ENCODE measurements at places on chromosomes 5 and 9.

DNA sequence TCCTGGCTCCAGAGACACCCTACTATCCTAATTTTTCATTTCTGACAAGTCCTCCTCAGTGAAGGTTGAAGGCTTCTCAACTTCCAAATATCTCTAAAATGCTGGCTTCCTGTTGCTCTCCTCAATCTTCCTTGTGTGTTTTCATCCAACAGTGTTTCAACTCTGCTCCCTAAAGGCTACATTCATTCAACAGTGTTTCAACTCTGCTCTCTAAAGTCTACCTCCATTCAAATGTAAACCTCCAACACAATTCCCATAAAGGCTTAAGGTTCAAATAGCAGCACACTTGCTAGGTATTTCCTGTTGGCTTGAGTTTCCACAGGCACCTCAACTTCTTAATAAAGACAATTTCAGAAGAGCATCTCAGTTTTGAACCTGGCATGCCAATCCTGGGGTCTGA is 164.8 kb downstream of the HINT1 start:
- no peak for DNase-seq

GRCh38 chr5:89758146-89758545 is 651.4 kb downstream of the CETN3 start:
- no peak for DNase-seq

GRCh38 chr5:59660737-59661136 is 232.8 kb downstream of the PDE4D start:
- no peak for DNase-seq

DNA sequence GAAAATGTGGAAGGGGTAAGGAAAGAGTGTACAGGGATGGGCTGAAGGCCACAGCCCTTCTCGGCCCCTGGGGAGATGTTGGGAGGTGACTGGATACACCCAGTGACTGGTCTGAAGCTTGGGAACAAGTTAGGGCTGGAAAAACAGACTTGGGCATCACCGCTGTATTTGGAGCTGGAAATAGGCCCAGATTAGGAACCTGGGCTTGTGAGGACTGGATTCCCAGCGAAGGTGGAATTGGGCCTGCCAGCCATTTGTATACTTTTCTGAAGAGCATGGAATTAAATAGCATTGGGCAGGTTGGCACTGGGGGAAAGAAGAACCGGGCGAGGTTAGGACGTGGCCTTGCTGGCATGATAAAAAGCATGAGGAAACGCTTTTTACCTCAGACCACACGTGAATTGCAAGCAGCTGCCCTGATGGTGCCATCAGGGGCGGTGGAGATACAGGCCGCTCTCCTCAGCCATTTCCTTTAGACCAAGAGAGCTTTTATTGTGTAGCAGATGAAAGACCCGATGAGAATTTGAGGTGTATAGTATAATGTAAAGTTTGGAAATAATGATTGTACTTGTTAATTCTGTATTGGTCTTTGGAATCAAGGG is 37.8 kb downstream of the OTULIN start:
- DNase-seq = no peak

GRCh38 chr9:111993319-111993718 is 96.7 kb downstream of the UGCG start:
- DNase-seq = no peak

GRCh38 chr5:31530541-31531265 is 1.2 kb downstream of the DROSHA start:
- no peak for DNase-seq

DNA sequence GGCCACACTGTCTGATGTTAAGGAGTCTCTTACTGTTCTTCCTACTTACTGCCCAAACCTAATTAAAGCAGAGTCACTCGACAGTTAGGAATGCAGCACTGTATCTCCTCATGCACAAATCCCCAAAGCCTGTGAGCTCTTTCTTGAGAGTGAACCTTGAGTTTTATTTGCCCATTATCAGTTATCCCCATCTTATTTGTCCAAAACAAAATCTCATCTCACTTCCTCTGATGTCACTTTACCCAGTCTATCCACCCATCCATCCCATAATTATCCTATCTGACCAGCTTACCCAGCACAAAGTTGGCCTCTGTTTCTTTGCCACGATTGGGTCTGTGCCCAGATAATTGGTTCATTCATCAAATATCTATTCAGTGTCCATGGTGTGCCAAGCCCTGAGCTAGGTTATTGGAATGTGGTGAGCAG is 250.8 kb downstream of the SLIT3 start:
- DNase-seq = no peak

- no peak for DNase-seq
Measured at GRCh38 chr5:90015584-90016018, 394.0 kb downstream of the CETN3 start.

GRCh38 chr5:181107699-181108098 is 23.3 kb downstream of the OR2V1 start:
- no peak for DNase-seq

DNA sequence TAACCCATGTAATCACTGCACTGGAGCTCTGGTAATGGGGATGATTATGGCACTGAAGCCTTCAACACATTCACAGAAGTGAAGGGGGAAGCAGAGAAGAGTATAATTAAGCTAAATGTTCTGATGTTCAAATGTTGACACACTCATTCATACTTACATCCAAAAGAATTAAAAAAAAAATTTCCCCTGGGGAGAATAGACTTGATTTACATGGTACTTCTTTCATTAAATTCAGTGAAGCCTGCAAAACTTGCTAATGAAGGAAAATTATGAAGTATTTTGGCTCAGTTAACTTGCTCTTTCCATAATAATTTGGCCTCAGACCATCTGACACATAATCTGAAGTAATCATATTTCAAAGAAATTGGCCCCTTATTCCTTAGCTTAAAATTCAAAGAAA is 428.8 kb downstream of the SH3GL2 start:
- DNase-seq = no peak

DNA sequence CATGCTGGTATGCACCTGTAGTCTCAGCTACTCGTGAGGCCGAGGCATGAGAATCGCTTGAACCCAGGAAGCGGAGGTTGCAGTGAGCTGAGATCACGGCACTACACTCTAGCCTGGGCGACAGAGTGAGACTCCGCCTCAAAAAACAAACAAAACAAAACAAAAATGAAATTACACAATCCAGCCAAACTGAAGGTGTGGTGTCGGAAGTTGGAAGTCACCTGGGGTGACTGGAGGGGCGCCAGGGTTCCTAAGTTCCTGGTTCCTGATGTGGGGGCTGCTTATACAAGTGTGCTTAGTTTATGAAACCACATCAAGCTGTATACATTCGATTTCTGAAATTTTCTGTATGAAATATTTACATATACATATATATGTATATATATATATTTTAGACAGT is 3.7 kb upstream of the DOLPP1 start:
- DNase-seq = no peak

GRCh38 chr9:14021871-14022525 is 291.9 kb downstream of the NFIB start:
- no peak for DNase-seq

GRCh38 chr9:127700140-127700539 is 6.6 kb upstream of the CFAP157 start:
- DNase-seq = no peak

- no peak for DNase-seq
Measured at GRCh38 chr5:112738191-112738560, 491 bp downstream of the APC start.

DNA sequence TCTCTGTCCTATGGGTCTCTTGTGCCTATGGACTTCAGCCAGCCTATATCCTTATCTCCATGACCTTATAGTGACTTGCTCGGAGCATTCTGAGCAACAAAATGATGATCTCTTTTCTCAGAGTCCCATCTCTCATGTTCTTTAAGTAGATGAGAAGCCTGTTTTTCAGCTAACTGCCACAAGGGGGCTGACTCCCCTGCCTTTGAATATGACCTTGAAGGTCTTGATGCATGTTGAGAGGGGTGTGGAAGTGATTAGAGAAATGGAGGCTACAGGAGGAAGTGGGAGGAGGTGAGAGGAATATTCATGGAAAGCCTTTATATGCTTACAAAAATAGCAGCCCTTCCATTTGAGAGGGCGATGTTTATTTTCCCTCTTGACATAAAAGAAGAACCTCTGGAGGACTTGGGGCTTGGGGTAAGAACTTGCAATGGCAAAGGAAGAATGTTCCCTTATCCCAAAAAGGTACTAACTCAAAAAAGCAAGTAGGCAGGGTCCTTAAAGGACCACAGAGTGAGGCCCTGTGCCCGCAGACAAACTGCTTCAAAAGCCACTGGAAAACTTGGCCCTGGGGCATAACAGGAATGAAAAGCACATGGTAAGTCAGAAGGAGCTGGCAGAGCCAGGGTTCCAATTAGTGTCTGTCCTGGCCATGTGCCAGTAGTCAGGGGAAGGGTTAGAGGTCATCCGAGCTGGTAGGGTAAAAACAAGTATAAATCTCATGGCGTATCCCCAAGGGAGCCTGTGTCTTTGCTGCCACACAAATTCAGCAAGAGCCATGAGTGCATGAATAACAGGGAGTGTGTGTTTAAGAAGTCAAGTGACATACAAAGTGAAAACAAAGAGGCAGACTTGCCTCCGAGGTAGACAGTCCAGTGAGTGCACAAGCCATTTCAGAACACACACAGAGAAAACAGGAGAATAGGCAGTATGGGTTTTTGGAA is 39.1 kb downstream of the FGD3 start:
- DNase-seq = peak; percentile 57

DNA sequence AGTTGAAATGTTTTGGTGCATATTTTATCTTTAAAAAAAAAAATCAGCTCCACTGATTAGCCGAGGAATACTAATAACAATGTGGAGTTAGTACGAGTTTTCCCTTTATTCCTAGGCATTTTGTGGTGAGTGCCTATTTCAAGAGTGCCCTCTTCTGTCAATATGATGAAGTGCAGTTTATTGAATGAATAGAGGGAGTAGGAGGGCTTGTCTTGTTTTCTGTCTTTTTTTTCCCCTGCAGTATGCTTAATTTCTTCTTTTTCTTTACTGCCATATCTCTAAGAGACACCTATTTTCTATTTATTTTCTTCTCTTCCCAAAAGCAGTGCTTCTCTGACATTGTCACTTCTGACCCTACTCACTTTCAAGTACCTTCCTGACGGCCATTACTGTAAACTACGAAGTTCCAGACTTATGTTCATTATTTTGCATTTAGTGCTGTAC is 169.6 kb upstream of the PITX1 start:
- DNase-seq = no peak

DNA sequence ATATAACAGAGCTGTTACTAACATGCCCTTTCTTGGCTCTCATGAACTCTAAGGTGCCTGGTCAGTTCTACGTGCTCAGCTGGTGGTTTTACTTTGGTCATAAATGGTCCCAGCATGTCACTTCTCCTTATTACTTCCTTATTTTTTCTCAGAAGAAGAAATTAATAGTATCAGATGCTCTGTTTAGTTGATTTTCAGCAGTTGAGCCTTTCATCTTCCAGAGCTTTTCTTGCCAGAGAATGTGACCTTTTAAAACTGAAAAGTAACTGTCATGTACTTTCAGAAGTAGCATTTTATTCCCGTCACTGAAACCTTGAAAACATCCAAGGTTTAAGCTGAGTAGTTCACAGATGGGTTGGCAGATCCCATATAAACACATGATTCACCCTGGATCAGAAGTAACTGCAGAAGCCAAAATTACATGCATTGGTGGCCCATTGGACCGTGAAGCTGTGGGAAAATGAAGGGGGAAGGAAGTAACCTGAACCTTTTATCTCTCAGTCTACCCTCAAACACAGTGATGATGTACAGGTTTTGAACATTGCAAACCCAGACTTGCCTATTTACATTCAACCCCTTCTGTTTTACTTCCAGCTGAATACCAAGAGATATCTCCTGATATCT is 50.5 kb downstream of the HACD4 start:
- no peak for DNase-seq

- DNase-seq = no peak
Measured at GRCh38 chr5:78587081-78587774, 61.3 kb downstream of the LHFPL2 start.

DNA sequence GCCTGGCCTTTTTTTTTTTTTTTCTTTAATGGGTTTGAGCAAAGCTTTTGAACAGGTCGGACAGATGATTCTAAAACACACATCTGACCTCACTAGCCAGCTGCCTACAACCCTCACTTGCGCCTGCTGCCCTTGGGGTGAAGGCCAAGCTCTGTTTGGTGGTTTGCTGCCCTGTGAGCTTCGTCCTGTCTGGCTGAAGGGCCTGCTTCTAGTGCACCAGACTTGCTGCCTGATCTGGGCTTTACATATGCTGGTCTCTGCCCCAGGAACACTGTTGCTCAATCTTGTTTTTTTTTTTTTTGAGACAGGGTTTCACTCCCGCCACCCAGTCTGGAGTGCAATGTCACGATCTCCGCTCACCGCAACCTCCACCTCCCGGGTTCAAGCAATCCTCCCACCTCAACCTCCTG is 16.4 kb upstream of the DOLPP1 start:
- DNase-seq = no peak

- no peak for DNase-seq
Measured at GRCh38 chr9:98330831-98331230, 75.4 kb upstream of the TBC1D2 start.

DNA sequence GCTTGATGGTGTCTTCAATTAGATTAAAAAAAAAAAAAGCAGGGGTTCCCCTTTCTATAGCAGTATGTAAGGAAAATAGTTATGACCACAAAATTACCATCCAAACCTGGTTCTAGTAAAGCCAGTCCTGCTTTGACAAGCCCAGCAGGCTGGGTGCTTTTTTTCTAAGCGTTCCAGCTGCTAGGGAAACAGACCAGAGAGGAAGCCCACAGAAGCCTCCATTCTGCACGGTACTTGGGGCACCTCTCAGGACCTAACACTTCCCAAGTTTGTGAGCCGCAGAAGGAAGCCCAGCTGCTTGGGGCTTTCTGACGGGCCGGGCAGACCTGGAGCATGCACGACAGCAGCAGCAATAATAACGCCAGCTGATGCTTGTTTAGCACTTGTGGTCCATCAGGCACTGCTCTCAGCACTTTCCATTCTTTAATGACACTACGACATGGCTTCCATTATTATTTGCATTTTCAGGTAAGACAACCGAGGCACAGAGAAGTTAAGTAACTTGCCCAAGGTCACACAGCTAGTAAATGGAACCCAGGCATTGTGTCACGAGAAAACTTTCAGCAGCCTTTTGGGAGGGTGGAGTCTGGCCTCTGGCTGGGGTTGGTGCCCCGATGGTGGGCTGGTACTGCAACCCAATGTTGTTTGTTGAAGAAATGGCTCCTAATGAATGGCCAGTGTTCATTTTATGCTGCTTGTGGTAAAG is 15.4 kb downstream of the LMX1B start:
- DNase-seq = no peak

DNA sequence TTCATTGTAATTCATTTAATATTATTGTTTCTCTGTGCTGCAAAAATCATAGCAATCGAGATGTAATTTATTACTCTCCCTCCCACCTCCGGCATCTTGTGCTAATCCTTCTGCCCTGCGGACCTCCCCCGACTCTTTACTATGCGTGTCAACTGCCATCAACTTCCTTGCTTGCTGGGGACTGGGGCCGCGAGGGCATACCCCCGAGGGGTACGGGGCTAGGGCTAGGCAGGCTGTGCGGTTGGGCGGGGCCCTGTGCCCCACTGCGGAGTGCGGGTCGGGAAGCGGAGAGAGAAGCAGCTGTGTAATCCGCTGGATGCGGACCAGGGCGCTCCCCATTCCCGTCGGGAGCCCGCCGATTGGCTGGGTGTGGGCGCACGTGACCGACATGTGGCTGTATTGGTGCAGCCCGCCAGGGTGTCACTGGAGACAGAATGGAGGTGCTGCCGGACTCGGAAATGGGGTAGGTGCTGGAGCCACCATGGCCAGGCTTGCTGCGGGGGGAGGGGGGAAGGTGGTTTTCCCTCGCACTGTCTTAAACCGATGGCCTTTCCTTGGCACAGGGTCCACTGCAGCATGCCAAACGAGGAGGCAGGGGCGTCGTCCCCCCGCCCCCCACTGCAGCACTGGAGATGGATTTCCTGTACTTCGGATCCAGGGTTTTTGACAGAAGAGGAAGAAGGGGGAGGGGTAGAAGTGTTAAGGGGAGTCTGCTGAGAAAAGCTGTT is at the start of gene APC:
APC (plus strand) TSS at position 423 of the 728 bp plus-strand sequence. CDS start 17,006 bp downstream, outside the sequence.
- peak; percentile 82 for DNase-seq
